Stimulated activated CD4-positive, alpha-beta T cell treated with anti-CD3 and anti-CD28 coated beads, Interleukin-1b, Interleukin-23, amount 100 ng/mL, for 1 hour (primary cell): ENCODE measurements at places on chromosomes 6 and 20.

GRCh38 chr6:47780510-47781356 is 1.1 kb upstream of the OPN5 start:
- DNase-seq, result no peak

DNA sequence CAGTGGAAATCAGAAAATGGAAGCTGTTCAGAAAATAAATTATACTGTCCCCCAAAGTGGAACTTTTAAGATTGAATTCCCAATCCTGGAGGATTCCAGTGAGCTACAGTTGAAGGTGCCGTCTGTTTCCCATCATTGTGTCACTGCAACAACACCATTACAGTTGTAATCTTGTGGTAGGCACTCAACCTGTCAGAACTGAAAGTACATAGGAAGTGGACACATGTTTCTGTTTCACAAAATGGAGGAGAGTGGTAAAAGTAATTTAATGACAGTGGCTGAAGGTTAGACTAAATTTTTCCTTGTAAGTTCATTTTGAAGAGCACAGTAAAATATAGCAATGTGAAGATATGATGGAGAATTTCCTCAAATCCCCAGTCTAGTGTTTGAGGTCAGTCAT is 70.0 kb downstream of the CD109 start:
- DNase-seq, result no peak

GRCh38 chr6:41439524-41440418 is 104.4 kb downstream of the NCR2 start:
- no peak for DNase-seq

- DNase-seq, result no peak
Observed at GRCh38 chr6:41646026-41646795, 7.9 kb downstream of the MDFI start.

GRCh38 chr20:59809630-59810448 is 123.6 kb downstream of the SYCP2 start:
- no peak for DNase-seq

DNA sequence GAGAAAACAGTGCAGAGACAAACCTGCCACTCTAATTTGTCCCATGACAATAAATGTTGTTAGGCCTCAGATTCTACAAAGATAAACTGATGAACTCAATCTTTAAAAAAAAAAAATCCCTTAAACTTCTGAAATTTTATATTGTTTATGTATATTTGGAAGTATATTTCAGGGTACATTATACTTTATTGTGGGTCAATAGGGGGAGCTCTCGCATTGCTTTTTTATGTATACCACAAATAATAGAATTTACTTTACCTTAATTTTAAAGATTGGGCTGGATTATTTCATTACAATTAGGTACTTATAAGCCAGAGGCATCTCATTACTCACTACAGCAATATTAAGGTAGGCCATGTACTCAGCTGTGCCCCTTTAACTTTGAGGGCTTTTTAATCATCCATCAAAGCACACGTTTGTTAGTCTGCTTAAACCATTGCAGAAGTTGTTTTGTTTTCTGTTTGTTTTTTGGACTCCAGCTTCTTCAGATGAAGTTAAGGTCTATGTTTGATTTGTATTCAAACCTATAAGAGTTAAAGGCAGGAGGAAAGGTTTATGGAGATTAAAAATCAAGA is 56.3 kb upstream of the EYA4 start:
- no peak for DNase-seq

DNA sequence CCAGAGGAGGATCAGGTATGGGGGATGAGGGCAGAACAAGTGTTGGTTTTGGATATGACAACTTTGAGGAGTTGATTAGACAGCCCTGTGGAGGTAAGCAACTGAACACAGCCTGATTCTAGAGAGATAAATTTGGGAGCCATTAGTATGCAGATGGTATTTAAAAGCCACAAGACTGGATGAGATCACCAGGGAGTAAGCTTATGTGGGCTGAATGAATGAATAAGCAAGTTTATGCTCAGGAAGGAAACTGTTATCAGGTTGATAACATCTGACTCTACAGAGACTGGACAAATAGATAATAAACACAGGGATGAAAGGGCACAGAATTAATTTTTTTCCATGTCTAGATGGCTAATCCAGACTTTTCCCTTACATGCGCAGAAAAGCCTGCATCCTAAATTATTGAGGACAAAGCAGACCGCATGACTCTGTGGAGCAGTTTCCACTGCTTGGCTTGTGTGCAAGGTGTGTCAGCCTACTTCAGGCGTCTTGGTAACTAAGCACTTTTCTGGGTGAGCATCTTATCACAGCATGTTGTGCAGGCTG is 150.6 kb downstream of the GJA10 start:
- no peak for DNase-seq

DNA sequence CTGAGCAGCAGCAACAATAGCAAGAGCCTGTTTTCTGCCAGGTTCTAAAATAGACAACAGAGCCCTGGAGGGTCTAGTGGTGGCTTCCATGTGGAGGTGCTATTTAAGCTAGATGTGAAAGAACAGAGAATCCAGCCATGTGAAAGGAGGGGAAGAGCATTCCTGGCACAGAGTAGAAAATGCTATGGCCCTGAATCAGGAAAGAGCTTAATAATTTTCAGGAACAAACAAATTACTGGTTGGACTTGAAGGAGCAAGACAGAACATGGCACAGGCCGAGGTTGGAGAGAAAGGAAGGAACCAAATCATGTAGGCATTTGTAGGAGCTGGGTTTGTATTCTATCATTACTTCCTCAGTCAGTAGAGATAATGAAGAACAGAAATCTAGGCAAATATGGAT is 98.3 kb downstream of the AIG1 start:
- DNase-seq, result no peak

DNA sequence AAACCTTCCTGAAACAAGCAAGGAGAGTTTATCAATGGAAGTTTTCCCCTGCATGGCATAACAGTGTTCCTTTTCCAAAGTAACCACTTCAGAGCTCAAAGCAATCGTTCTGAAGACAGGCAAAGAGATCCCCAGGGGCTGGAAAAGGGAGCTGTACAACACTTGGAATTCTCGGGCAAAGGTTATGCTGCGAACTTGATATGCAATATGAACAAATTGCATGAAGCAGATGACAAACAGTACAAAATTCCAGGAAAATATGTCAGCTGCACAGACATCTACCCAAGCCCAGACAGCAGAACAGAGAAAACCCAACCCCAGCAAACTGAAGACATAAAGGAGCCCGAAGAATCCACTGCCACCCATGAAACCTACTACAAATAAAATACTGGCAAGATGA is 18.4 kb downstream of the POPDC3 start:
- DNase-seq, result no peak

GRCh38 chr6:149459761-149460160 is 25.1 kb downstream of the ZC3H12D start:
- DNase-seq, result no peak

GRCh38 chr20:50360218-50360672 is 149.9 kb upstream of the PTPN1 start:
- DNase-seq, result no peak

DNA sequence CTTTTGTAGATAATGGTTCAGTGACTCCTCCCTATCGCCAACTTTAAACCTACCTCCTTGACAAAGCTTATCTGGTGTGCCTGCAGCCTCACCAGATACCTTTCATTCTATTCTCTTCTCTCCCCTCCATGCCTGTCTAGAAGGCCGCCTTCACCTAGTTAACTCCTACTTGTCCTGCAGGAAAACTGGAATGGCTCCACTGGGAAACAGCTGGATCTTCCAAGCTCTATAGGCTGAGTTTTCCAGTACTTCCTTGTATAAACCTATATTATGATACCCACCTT is 6.2 kb downstream of the PRKN start:
- no peak for DNase-seq

DNA sequence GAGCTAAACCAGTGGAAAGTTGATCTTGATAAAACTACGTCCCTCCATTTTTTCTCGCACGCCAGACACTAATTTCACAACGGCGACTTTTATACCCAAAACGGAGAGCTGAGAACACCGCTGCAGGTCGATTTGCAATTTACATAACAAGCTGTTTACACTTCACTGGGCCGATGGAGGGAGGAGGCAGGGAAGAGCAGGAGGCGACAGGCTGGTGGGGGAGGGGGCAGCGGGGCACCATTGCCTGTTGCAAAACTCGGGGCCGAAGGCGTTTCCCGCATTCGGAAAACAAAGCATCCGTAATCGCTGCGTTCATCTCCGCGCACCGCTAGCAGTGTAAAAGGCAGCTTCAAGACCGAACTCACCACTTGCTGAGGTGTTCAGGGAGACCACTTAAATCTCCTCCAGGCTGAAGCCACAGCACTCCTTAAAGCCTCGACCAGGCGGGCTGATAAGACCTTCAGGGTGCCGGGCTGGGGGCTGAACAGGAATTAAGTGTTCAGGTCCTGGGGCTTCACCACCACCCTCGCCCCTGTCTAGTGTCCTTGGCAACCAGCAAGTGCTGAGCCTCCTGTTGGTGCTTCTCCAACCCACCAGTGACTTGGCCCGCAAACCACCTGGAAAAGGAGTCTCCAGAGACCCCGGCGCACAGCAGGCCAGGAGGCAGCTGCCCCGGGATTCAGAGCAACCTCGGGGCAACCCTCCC is 2.0 kb upstream of the FOXC1 start:
- no peak for DNase-seq

GRCh38 chr20:2164966-2165365 is 63.3 kb downstream of the STK35 start:
- no peak for DNase-seq

- no peak for DNase-seq
Observed at GRCh38 chr20:10842116-10842515, 168.3 kb upstream of the JAG1 start.

- DNase-seq, result no peak
Observed at GRCh38 chr6:111736005-111736608, 130.4 kb upstream of the TRAF3IP2 start.
